ENCODE measurements at places on chromosomes 2 and 18.

- DNase-seq, result no peak
Measured at GRCh38 chr2:73000808-73001570, 70.5 kb downstream of the SFXN5 start.

DNA sequence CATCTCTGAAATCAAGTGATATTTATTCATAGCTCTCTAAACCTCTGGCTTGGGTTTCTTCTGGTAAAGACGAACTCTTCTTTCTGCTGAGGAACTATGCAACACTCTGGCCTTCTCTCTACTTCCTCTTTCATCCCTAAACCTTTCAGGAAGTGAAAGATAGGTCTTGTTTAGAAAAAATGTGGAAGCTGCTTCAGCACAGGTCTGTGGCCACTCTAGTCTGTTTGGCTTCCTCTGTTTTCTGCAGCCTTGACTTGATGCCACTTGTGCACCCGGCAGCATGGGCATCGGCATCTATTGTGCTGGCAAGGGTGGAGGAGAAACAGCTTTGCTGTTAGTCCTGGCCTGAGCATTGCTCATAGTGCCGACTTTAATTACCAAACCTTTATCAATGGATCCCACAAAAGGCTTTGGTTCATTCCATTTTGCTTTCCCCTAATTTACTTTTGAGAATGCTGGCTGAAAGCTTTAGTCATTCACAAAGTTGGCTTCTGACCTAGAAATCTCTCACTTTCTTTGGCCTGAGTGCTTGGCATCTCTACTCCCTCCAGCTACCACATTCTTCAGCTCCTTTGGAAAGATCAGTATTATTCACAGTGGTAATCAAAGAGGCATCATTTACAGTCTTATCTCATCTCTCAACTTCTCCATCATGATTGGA lies 32.0 kb upstream of the GPR39 start:
- DNase-seq, result no peak

- no peak for DNase-seq
Measured at GRCh38 chr2:174493549-174494331, 6.9 kb upstream of the GPR155 start.

GRCh38 chr2:241941691-241942301 lies 72.3 kb downstream of the RTP5 start:
- no peak for DNase-seq

- no peak for DNase-seq
Measured at GRCh38 chr2:71101656-71102055, 28.4 kb downstream of the MCEE start.

DNA sequence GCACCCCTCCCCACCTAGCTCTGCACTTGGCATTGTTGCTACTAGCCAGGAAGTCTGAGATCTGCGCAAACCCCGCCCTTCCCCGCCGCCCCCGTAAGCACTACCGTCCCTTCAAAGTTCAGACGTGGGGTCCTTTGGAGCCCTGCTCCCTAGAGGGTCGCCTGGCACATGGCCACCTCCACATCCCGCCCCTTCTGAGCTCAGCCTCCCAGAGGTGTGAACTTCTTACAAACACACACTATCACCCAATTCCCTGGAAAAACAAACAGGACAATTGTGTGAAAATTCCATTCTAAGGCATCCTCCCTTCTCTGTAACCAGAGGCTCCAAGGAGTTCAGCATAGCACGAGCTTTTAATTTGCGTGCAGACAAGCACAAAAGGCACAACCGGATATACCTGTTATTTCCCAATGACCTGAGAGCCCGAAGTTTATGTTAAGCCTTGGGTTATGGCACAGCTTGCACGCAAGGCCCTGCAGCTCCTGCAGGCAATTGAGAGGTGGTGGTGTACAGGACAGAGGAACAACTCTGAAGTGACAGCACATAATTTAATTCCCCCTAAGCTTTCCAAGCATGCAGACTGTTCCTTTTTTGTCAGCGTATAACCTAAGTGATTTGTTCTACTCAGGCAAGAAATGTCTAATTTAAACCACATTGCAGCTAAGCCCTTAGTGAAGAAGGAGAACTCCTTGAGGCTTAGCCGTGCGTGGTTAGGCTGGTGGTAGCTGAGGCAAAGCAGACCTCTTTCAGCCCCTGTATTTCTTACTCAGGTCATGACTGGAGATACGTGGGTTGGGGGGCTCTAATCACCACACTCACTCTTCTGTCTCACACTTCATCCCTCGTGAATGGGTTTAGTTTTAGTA lies 20.3 kb upstream of the CYP1B1 start:
- DNase-seq, result no peak

DNA sequence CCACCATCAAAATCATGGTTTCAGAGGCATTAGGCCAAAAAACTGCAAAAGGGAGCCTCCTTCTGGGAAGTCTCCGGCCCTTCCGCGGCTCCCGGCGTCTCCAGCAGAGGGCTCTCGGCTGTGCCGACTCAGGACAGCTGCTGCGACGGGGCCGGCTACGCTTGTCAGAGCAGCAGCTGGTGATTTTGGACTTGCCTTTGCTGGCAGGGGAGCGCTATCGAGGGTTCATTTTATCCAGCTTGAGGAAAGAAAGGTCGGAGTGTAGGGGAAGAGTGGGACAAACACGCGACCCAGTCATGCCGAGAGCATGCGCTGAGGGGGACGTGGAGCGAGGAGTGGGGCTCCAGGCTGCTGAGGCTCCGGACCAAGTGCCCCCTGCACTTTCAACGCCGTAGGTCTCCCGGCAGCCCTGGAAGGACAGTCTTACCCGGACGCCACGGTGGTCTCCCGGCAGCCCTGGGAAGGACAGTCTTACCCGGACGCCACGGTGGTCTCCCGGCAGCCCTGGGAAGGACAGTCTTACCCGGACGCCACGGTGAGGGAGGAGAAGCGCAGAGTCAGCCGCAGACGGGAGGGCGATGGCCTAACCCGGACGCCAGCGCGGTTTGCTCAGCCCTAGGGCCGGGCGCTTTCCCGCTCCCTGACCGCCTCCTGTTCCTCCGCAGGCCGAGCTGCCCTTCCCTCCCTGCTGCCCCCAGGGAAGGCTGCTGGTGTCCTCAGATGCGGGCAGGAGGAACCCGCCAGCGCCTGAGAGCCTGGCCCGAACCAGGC lies 21.7 kb downstream of the DDX18 start:
- no peak for DNase-seq

GRCh38 chr2:234708091-234708683 lies 211.3 kb upstream of the ARL4C start:
- no peak for DNase-seq

DNA sequence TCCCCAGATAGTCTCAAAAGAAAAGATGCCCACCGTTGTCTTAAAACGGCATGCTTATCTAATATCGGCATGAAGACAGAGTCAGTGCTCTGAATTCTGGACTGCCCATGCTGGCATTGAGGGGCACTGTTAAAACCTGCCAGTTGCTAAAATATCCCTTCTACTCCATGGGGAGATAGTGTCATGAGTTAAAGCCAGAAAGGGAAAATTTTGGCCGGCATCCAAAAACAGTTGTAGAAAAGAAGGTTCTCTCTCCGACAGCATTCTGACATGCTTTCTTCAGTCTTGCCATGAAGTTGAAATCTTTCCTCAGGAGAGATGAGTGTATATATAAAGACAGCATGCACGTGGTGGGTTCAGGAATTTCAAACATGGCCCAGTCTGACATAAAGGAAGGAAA lies 401.3 kb upstream of the PIK3C3 start:
- no peak for DNase-seq

- DNase-seq, result no peak
Measured at GRCh38 chr2:10829299-10829698, 16.7 kb upstream of the PDIA6 start.

- DNase-seq, result no peak
Measured at GRCh38 chr2:173171924-173172643, 96.4 kb downstream of the MAP3K20 start.

Data from activated CD8-positive, alpha-beta memory T cell treated with anti-CD3 and anti-CD28 coated beads for 48 hours (primary cell).